ENCODE measurements at places on chromosomes 13 and 19.

DNA sequence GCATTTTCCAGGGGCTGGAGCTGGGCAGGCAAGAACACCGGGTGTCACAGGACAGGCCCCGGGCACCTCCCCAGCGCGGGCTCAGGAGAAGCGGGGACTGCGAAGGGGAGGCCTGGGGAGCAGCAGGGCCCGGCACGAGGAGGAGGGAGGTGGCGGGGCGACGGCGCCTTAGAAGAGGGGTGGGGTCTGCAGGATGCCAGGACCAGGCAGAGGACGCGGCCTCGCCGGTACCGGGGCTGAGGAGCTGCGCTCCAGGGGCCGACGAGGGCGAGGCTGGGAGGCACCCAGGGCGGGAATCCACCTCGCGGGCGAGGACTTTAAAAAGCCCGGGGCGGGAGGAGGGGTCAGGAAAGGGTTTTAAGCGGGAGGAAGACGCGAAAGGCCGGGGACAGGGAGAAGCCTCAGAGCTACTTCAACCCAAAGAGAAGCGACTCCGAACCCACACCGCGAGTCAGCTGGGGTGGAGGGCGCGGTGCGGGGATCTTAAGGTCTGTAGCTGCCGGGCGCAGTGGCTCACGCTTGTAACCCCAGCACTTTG lies 665 bp downstream of the ZNF347 start:
- peak overlapping the region; percentile 10 for H3K27ac ChIP-seq
- DNase-seq, result no peak
- H3K36me3 ChIP-seq, result peaks cover 42% of the 10 kb centered on the region
- H3K27me3 ChIP-seq, result peaks cover 4% of the 10 kb centered on the region

- H3K27me3 ChIP-seq, result no peaks in the 10 kb centered on the region
- peak; percentile 82 for DNase-seq
- H3K36me3 ChIP-seq, result peaks cover 5% of the 10 kb centered on the region
- peak overlapping the region; percentile 13 for H3K27ac ChIP-seq
Observed at GRCh38 chr13:66673401-66673800, 556.7 kb downstream of the PCDH9 start.

DNA sequence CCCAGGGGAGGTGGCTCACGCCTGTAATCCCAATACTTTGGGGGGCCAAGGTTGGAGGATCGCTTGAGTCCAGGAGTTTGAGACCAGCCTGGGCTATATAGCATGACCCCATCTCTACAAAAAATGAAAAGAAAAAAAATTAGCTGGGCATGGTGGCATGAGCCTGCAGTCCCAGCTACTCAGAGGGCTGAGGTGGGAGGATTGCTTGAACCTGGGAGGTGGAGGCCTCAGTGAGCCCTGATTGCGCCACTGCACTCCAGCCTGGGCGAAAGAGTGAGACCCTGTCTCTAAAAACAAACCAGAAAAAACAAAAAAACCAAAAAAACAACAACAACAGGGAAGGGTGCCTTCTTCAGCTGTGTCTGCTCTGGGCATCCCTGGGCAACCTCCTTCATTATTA lies 499 bp upstream of the MYO1F start:
- no peak overlapping the region for H3K4me3 ChIP-seq
- H3K4me1 ChIP-seq, result peaks cover 26% of the 10 kb centered on the region
- no peak for DNase-seq
- H3K36me3 ChIP-seq, result peaks cover 4% of the 10 kb centered on the region

GRCh38 chr13:27374650-27375049 lies 49.8 kb upstream of the GTF3A start:
- no peaks in the 10 kb centered on the region for H3K36me3 ChIP-seq
- DNase-seq, result peak; percentile 82
- peaks cover 18% of the 10 kb centered on the region for H3K4me1 ChIP-seq
- H3K27ac ChIP-seq, result no peak overlapping the region

GRCh38 chr13:47111499-47111898 lies 214.6 kb upstream of the HTR2A start:
- H3K4me3 ChIP-seq, result no peak overlapping the region
- H3K27me3 ChIP-seq, result no peaks in the 10 kb centered on the region
- no peak for DNase-seq
- no peaks in the 10 kb centered on the region for H3K36me3 ChIP-seq

GRCh38 chr13:99656844-99657381 lies 155.6 kb downstream of the TM9SF2 start:
- DNase-seq, result no peak
- peaks cover 17% of the 10 kb centered on the region for H3K4me1 ChIP-seq
- no peak overlapping the region for H3K27ac ChIP-seq
- no peak overlapping the region for H3K4me3 ChIP-seq
- no peaks in the 10 kb centered on the region for H3K36me3 ChIP-seq

DNA sequence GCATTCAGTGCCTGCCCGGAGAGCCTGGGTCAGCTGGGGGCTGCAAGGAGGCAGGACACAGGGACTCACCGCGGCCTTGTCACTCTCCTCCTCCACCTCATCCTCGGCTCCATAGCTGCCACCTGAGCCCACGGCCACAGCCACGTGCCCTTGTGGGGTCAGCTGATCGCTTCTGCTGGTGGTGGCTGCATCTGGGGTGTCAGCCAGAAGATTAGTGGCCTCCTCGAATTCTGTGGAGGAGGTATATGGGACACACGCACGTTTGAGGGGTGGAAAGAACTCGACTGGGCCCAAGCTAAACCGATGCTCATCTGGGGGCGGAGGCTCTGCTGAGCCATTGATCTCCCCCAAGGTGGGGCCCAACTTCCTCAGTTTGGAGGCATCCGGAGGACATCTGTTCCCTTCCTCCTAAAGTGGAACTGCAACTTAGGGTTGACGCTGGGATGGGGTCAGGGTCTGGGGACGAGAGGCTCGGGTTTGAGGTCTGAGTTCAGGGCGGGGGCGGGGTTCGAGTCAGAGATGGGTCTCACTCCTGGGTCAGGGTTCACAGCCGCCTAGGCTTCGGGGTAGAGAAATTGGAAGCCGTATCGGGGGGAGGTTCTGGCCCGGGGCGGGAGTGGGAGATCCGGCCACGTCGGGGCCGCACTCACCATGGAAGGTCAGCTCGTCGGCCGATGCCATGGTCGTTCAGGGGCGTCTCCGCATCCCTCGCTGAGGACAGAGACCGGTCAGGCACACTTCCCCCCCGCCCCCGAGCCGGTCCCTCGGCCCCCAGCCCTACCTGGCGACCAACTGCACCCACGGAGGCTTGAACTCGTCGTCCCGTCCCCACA lies 493 bp downstream of the YIPF2 start:
- H3K4me3 ChIP-seq, result peak overlapping the region; percentile 95
- DNase-seq, result peak; percentile 25
- H3K27me3 ChIP-seq, result peaks cover 6% of the 10 kb centered on the region
- H3K36me3 ChIP-seq, result peaks cover 16% of the 10 kb centered on the region
- H3K27ac ChIP-seq, result peak overlapping the region; percentile 84

DNA sequence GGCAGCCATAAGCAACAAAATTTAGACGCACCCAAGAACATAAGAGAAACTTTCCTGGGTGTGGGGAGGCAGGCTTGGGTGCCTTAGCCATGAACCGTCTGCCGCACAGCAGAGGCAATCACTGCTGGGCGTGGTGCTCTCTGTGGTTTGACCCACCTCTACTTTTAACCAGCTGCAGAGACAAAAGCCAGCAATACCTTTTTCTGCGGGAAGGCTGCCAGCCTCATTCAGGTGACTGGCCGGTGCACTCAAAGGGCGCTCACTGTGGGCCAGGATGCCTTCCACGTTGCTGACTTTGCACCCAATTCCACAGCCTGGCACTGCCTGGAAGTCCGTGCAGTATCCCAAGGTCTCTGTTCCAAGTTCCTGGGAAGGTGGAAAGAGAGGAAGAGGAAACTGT lies 69.1 kb downstream of the ATP7B start:
- H3K36me3 ChIP-seq, result no peaks in the 10 kb centered on the region
- H3K27ac ChIP-seq, result no peak overlapping the region
- H3K4me1 ChIP-seq, result no peaks in the 10 kb centered on the region

DNA sequence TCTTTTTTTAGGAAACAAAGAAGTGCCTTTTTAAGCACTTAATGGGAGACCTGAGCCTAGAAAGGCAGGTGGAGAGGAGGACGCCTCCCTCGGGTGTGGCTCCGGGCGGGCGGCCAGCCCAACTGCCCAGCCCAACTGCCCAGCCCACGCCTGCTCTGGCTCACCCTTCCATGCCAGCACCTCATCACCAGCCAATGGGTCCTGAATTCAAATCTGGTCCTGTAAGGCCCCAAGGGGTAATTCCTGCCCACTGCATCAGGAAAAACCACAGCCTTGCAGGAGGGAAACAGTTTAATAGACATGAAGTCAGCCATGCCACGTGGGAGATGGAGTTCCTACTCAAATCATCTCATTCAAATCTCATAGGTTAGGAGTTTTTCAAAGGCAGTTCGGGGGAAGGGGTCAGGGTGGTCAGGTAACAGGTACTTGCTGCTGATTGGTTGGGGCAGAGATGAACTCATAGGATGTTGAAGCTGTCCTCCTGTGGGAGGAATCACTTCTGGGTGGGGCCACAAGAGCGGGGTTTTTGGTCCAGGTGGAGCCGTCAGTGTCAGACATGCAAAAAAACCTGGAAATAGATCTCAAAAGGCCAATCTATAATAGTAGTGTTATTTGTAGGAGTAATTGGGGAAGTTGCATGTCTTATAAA lies 64.9 kb downstream of the HSPH1 start:
- H3K4me3 ChIP-seq, result no peak overlapping the region
- no peak for DNase-seq
- H3K4me1 ChIP-seq, result peaks cover 8% of the 10 kb centered on the region
- H3K36me3 ChIP-seq, result no peaks in the 10 kb centered on the region
- no peak overlapping the region for H3K27ac ChIP-seq
- peaks cover 51% of the 10 kb centered on the region for H3K27me3 ChIP-seq

DNA sequence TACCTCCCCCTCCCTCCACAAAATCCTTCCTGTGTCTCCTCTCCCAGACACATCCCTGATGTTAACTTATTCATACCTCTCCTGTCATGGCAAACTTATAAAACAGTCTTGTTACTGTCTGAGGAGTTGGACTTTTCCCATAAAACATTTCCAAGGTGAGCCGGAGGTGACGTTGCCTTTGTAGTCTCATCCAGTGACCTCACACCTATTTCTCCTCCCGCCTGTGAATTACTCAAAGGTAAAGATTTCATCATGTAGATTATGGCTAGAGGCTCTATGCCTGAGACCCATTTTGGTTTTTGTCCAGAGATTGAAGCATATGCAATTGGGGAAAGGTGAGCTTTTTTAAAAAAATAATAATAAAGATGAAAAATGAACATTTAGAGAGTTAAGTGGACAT lies 529.0 kb downstream of the MYO16 start:
- peaks cover 5% of the 10 kb centered on the region for H3K36me3 ChIP-seq
- no peak overlapping the region for H3K4me3 ChIP-seq
- no peaks in the 10 kb centered on the region for H3K27me3 ChIP-seq
- H3K27ac ChIP-seq, result peak overlapping the region; percentile 14
- DNase-seq, result no peak
- H3K4me1 ChIP-seq, result peaks cover 47% of the 10 kb centered on the region

- H3K4me1 ChIP-seq, result peaks cover 6% of the 10 kb centered on the region
- peaks cover 10% of the 10 kb centered on the region for H3K27me3 ChIP-seq
- H3K27ac ChIP-seq, result no peak overlapping the region
- no peak overlapping the region for H3K4me3 ChIP-seq
Observed at GRCh38 chr19:39187552-39187943, 9.2 kb upstream of the NCCRP1 start.

DNA sequence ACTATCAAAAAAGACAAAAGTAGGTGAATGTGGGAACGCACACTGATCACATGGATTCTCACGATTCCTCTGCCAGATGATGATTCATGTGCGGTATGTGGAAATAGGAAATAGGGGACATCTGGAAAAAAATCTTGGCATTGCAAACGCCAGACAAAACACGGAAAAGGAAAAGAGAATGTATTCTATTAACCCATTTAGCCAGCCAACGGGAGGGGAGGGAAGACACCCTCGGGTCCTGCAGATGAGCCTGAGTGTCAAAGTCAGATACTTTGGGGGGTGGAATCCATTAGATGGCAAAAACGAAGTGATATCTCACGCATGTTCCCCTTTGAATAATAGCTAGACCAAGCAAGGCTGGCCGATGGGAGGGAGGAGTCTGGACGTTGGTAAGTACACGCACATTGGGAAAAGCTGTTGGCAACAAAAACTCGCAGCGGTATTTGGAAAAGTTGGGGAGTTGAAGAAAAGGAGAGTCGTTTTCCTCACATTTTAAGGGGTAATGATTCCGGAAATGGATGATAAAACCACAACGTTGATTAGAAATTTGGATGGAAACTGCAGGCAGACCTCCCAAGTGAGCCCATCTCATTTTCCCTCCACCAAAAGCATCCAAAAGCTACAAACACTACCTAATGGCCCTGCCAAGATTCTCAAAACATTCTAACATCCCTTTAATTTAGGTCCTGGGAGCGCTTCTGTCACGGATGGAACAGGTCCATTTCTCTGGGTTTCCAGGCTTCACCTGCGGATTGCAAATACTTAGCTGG lies 73.6 kb downstream of the COL4A1 start:
- H3K4me1 ChIP-seq, result peaks cover 60% of the 10 kb centered on the region
- H3K27ac ChIP-seq, result peak overlapping the region; percentile 89
- peaks cover 4% of the 10 kb centered on the region for H3K27me3 ChIP-seq
- peaks cover 5% of the 10 kb centered on the region for H3K36me3 ChIP-seq
- peak overlapping the region; percentile 79 for H3K4me3 ChIP-seq

GRCh38 chr13:106588367-106588766 lies 20.4 kb upstream of the ARGLU1 start:
- peaks cover 13% of the 10 kb centered on the region for H3K27me3 ChIP-seq
- no peaks in the 10 kb centered on the region for H3K36me3 ChIP-seq
- no peak for DNase-seq

GRCh38 chr13:44620057-44620456 lies 43.9 kb upstream of the TSC22D1 start:
- no peaks in the 10 kb centered on the region for H3K36me3 ChIP-seq
- H3K4me3 ChIP-seq, result no peak overlapping the region
- peaks cover 10% of the 10 kb centered on the region for H3K4me1 ChIP-seq
- no peaks in the 10 kb centered on the region for H3K27me3 ChIP-seq

DNA sequence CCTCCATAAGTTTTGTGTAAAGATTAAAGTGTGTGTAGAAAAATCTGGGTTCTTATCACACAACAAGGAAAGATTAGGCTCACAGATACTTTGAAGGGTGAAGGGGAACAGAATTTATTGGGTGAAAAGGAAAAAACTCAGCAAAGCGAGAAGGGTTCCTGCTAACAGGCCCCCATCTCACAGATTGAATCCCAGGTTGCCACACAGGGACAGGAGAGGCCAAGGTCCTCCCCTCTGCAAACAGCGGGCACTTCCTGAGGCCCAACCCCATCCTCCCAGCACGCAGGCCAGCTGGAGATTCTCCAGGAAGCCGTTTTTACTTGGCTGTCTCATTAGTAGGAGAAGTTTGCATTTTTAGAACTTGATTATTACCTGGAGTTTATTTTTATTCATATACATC lies 15.2 kb upstream of the ERCC5 start:
- H3K36me3 ChIP-seq, result peaks cover 17% of the 10 kb centered on the region
- H3K4me1 ChIP-seq, result peaks cover 25% of the 10 kb centered on the region
- no peak overlapping the region for H3K27ac ChIP-seq
- no peak overlapping the region for H3K4me3 ChIP-seq

DNA sequence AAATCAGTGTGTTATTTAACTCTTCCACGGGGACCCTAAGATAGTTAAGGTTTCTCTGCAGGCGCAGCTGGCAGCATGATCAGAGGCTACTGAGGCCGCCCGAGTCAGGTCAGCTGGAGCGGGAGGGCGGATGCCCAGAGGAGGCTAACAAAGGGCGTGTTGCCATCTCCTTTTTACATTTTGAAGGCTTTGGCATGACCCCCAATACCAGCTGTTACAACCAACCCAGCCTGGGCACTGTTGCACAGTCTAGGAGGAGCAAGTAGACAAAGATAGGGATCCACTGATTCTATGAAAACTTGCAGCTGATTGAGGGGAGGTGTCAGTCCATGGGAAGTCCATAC lies 15.7 kb downstream of the COL4A2 start:
- H3K4me3 ChIP-seq, result no peak overlapping the region
- peaks cover 46% of the 10 kb centered on the region for H3K36me3 ChIP-seq
- peak overlapping the region; percentile 57 for H3K27ac ChIP-seq

- H3K4me3 ChIP-seq, result peak overlapping the region; percentile 91
- peaks cover 37% of the 10 kb centered on the region for H3K4me1 ChIP-seq
- no peaks in the 10 kb centered on the region for H3K27me3 ChIP-seq
- H3K27ac ChIP-seq, result peak overlapping the region; percentile 95
- DNase-seq, result no peak
- no peaks in the 10 kb centered on the region for H3K36me3 ChIP-seq
Observed at GRCh38 chr19:12778905-12779161, 3.5 kb upstream of the HOOK2 start.

Measured in HFFc6 (cell line).